ENCODE measurements at places on chromosomes 1 and 21.

- no peak for DNase-seq
Measured at GRCh38 chr1:41895552-41895951, 23.2 kb downstream of the HIVEP3 start.

DNA sequence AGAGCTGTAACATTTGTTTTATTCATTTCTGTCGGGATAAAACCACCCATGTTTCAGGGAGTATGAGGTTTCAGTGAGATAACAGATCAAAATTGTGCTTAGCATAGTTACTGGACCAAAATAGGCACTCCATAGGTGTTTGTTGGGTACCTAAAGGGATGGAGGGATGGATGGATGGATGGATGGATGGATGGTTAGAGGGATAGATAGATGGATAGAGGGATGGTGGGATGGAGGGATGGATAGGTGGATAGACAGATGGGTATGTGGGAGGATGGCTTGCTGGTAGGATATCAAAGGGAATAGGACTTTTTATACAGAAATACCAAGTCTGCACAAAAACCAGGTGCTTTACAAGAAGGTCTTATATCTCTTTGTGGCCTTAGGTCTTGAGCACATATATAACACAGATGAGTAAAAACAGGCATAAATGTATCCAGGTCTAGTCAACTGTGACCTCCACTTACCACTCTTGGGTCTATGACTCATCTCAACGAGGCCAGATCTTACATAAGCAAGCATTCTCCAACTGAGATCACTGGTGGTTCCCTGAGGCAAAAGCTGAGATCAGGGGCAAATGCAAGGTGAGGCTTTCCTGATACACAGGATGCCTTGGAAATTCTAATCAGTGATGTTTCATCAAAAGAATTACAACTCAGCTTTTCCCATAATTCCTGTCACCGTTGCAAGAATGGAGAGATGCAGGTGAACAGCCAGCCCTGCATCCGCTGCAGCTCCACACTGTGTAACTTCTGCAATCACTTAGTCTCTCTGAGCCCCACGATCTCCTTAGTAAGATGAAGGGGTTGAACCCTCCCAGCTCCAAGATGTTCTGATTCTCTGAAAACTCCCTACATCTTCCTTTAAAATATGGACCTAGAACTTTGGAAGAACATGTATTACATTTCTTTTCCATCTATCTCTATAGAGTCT is 32.0 kb downstream of the PTAFR start:
- no peak for DNase-seq

- DNase-seq, result no peak
Measured at GRCh38 chr1:17735348-17735747, 19.8 kb upstream of the ACTL8 start.

GRCh38 chr1:237861944-237862343 is 28.8 kb downstream of the ZP4 start:
- no peak for DNase-seq

DNA sequence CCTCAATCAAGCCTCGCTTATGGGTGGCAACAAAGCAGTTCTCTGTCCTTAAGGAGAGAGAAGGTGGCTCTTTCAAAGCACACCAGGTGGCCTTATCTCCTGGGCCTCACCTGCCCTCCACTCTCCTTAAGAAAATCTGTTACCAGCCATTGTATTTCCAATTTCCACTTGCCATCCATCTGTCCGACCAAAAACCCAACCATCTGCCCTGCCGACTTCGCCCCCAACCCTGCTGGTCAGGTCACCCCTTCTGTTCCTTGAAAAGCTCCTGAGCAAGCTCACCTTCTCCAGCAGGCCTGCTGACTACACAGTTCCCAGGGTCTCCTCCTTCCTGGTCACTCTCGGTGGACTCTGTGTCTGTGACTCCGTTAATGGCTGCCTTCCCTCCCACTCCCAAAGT is 619 bp upstream of the IGFN1 start:
- no peak for DNase-seq

GRCh38 chr1:109818271-109818987 is 54.7 kb upstream of the EPS8L3 start:
- DNase-seq, result no peak

- no peak for DNase-seq
Measured at GRCh38 chr1:116763787-116764465, 9.7 kb downstream of the CD2 start.

GRCh38 chr1:29889776-29890175 is 653.5 kb downstream of the PTPRU start:
- DNase-seq, result no peak

DNA sequence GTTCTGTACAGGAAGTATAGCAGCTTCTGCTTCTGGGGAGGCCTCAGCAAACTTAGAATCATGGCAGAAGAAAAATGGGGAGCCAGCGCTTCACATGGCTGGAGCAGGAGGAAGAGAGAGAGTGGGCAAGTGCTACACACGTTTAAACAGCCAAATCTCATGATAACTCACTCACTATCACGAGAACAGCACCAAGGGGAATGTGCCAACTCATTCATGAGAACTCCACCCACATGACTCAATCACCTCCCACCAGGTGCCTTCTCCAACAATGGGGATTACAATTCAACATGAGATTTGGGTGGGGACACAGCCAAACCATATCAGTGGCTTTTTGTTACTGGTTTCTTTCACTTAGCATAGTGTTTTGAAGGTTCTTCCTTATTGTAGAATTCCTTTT is 138.6 kb downstream of the SYT14 start:
- no peak for DNase-seq

DNA sequence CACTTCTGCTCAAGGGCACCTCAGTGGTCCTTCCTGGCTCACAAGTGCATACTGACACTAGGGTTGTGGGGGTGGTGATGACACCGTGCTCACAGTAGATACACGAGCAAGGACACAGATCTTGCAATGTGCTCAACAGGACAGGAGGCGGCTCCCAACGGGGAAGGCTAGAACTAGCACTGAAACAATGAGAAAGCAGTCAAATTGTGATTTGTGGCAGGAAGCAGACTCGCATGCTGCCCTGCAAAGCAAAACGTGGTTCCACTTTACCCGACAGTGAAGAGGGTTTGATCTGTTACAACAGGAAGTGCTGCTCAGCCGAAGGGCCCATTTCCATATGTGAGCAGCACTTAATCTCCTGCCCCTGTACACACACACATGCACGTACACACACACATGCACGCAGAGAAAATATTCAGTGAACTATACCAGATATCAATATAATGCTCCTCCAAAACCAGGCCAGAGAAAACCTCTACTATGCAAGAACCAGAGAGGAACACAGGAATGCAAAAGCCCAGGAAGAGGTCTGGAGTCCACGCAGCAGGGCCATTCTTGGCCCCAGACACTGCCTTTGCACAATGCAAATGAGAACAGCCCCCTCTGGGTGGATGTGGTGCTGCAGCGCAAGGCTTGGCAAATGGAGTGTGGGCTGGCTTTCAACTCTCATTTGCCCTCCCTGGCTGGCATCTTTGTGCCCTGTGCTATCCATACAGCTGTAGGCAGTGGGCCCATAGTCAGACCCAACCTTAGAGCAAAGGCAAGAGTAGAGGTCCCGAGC is 47.1 kb downstream of the KANK4 start:
- no peak for DNase-seq

DNA sequence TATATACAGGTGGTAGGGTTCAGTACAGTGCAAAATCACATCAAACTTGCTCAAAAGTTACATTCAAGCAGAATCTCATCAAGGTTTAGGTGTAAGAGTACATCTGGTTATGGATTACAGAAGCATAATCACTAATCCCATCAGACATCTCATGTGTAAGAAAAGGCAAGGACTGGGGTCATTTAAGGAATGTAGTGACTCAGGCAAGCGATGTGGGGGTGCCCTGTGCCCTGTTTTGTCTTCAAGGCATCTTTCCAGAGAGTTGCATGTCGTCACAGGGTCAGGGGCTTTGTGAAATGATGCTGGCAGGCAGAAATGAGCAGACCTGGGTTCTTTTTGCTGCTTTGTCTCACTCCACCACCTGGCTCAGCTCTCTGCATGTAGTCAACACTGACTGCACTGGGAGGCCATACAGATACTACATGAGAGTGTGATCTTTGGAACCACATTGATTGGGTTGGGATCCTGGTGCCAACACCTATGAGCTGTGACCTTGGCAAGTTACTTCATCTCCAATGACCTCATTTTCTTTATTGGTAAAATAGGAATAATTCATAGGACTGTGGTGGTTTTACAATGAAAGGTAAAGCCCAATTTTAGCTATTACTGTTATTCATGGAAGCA is 8.2 kb upstream of the HHIPL2 start:
- DNase-seq, result no peak

GRCh38 chr1:8425150-8425780 is 107.4 kb downstream of the SLC45A1 start:
- no peak for DNase-seq

- DNase-seq, result no peak
Measured at GRCh38 chr1:213041443-213041842, 9.6 kb upstream of the RPS6KC1 start.

- DNase-seq, result no peak
Measured at GRCh38 chr1:51247022-51247421, 10.9 kb downstream of the RNF11 start.

DNA sequence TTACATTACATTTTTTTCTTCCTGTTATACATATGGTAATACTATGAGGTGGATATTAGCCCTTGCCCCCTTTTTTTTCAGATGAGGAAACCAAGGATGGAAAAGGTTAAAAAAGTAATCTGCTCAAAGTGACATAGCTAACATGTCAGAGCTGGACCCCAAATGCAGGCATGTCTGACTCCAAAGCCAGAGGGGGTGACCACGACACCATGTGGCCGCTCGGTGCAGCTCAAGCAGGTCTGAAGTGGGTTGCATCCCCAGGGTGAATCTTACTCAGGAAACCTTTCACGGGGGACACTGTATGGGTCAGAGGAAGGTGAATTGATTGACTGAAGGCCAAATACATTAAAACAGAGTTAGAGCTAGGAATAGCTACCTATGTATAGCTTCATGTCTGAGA is 34.8 kb downstream of the CD34 start:
- no peak for DNase-seq

DNA sequence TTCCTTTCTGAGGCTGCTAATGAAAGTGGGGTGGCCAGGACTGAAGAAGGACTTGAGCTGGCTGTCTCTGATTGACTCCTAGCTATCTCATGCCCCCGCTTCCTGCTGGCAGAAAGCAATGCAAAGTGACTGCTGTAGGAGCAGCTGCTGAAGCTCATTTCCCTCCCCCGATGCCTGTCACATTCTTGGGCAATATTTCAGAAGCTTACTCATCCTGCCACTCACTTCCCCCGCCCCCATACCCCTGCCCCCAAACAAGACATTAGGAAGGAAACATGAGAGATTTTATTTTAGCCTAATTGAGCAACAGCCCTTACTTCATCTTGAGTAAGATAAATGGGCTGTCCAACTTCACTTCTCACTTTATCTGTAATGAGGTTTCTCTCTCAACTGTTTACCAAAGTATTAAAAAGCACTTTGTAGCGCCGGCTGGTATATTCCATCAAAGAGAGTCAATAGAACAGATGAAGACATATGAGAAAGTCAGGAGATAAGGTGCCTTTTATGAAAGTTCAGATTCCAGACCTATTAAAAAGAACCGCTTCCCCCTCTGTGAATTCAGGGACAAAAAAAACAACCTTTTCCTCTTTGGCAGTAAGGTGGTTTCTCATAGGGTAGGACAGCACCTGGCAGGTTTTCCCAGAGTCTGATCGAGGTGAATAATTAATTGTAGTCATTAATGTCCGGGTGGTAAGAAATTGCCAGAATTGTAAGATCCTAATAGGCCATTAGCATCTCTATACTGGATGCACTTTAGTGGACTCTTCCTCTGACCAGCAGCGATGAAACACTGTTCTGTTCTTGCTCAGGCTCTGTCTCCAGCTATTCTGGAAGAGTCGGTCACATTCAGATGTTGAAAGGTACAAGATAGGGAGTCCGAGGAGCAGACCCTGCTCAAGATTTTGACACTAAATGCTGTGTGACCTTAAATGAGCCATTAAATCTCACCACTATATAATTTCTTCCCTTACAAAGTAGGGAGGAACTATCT is 70.2 kb downstream of the SH3GLB1 start:
- DNase-seq, result peak; percentile 15

DNA sequence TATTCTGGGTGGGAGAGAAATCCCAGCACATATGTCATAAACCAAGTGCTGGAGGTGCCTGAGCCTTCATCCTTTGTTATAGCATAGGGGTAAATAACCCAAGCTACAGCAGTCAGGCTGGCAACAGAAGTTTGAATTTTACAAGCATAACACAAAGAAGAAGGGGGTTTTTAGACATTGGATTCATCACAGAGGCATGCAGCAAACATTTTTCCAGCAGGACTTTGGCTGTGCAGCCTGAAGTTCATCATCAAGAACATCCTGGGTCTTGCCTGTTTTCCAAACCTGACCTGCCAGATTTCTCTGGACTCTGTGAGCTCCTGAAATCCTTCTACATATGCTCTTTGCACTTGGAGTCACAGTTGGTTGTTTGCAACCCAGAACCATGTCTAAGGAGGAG is 16.2 kb downstream of the PTGER3 start:
- DNase-seq, result no peak

DNA sequence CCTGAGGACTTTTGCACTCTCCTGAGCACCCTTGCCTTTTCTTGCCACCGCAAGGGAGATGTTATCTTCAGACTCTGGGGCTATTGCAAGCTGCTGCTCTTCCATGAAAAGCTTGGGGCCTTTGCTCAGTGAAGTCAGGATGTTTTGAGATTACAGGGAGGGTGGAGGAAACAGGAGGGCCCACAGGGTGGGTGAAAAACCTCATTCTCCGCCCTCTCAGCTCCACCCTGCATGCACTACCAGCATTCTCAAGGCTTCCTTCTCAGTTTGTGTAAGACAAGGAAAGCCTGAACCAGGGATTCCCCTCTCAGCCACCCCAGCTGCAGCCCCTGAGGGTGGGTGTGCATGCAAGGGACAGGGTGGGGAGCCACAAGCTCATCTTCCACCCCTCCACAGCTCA is 25.8 kb upstream of the ZNF648 start:
- no peak for DNase-seq

- DNase-seq, result no peak
Measured at GRCh38 chr1:40652468-40652867, 13.0 kb downstream of the RIMS3 start.

- DNase-seq, result no peak
Measured at GRCh38 chr1:173771560-173771959, 52.9 kb upstream of the DARS2 start.

- DNase-seq, result no peak
Measured at GRCh38 chr1:183633676-183634343, 1.8 kb downstream of the ARPC5 start.

GRCh38 chr1:220904876-220905275 is 25.6 kb downstream of the HLX start:
- no peak for DNase-seq

DNA sequence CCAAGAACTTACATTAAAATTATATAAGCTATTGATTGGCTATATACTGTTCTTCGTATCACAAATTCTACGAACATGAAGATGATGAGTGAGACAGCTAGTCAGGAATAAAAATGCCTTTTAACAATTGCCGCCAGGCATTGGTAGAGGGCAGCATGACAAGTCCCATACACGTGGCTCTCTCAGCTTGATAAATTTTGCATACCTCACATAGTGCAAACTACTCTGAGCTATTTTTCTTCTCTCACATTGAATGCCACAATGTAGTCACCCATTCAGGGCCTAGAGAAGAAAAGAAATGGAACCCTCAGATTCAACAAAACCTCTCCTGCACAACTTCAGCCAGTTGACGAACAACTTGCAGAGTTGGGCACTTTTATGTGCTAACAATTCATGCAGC is 27.0 kb upstream of the FMO2 start:
- no peak for DNase-seq

Measured in stimulated activated CD8-positive, alpha-beta memory T cell treated with anti-CD3 and anti-CD28 coated beads, Interleukin-15, amount 100 ng/mL, for 4 hours (primary cell).